ENCODE measurements at places on chromosomes 3 and 15.

- peak; percentile 69 for DNase-seq
- no peaks in the 10 kb centered on the region for H3K27me3 ChIP-seq
- H3K4me3 ChIP-seq = no peak overlapping the region
- H3K36me3 ChIP-seq = no peaks in the 10 kb centered on the region
- no peak overlapping the region for H3K27ac ChIP-seq
These were observed 130.2 kb upstream of the TPRG1 start for GRCh38 chr3:189041482-189042090.

DNA sequence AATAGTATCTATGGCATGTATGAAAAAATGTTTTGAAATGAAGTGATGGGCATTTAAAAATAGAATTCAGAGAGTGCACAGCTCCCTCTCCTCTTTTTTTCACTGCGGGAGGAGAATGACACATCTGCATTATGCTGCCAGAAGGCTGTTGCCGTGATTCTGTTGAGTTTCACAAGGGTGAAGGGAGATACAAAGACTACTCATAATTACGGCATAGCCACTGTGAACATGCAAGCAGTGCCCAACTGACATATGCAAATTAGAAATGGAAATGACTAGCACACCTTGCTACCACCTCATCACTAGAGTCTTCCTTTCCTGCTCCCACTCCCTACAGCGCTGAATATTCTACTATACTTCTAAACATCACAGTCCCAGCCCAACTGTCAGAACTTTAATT, 20.1 kb downstream of the IFT57 start:
- no peaks in the 10 kb centered on the region for H3K27me3 ChIP-seq
- no peak overlapping the region for H3K4me3 ChIP-seq
- no peaks in the 10 kb centered on the region for H3K4me1 ChIP-seq
- H3K27ac ChIP-seq = no peak overlapping the region
- H3K36me3 ChIP-seq = no peaks in the 10 kb centered on the region
- no peak for DNase-seq

- no peaks in the 10 kb centered on the region for H3K27me3 ChIP-seq
- H3K4me1 ChIP-seq = no peaks in the 10 kb centered on the region
- no peak for DNase-seq
- H3K36me3 ChIP-seq = no peaks in the 10 kb centered on the region
These were observed 69.1 kb upstream of the XCR1 start for GRCh38 chr3:46096336-46096735.

DNA sequence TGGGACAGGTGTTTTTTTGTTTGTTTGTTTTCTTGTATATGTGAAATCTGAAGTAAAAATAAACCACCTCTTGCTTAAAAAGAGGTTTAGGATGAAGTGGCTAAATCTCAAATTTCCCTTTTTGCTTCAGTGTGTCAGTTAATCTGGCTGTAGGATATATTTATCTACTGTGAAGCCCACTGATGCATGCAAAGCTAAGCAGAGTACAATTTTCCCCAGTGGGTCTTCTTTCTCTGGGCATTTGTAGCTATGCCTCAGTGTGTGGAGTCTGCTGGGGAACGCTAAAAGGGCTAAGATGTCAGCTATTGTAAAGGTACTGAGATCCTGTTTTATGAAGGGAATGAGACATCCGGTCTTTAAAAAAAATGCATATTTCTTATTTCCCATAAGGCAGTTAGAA, 190.6 kb downstream of the TCF12 start:
- DNase-seq = no peak
- no peak overlapping the region for H3K4me3 ChIP-seq
- H3K36me3 ChIP-seq = no peaks in the 10 kb centered on the region
- no peak overlapping the region for H3K27ac ChIP-seq
- H3K4me1 ChIP-seq = peaks cover 10% of the 10 kb centered on the region

All from H1 (cell line).